ENCODE measurements at places on chromosomes 1 and 21.

DNA sequence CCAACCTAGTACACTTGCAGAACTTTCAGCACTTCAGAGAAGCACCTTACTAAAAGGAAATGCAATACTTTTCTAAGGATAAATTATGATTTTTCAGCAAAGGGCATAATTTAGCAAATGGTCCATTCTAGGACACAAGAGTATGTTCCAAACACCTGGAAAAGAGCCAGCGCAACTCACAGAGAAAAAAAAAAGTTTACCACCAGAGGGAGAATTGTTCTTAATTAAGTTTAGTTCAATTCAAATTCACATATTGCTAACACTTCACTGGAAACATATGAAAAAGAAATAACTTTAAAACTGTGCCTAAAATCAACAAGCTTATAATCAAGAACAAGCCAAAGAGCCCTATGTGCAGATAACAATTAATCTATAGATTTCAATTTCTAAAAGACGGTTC, 338.1 kb downstream of the SEC16B start:
- DNase-seq: no peak

DNA sequence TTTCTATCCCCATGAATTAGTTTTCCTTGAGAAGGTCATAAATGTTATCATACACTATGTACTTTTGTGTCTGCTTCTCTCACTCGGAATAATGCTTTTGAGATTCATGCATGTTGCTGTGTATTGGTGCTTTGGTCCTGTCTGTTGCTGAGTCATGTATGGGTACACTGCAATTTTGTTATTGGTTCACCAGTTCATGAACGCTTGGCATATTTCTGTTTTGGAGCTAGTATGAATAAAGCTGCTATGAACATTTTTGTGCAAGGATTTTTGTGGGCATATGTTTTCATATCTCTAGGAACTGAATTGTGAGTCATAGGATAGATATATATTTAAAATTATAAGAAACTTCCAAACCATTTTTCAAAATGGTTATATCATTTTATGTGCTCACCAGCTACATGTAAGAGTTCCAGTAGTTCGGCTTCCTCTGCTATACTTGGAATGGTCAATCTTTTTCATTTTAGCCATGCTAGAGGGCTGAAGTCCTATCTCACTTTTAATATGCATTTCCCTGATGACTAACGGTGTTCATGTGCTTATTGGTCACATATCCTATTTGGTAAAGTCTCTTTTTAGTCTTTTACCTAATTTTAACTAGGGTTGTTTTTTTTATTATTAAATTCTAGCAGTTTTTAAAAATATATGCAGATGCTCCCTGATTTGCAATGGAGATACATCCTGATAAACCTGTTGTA, 38.2 kb downstream of the ETS2 start:
- DNase-seq: no peak

GRCh38 chr1:199700551-199700950, 327.0 kb upstream of the NR5A2 start:
- DNase-seq: no peak

GRCh38 chr1:41582351-41582750, 97.9 kb upstream of the EDN2 start:
- no peak for DNase-seq

- DNase-seq: no peak
These were observed 1.9 kb upstream of the BRINP3 start for GRCh38 chr1:190479516-190479915.

DNA sequence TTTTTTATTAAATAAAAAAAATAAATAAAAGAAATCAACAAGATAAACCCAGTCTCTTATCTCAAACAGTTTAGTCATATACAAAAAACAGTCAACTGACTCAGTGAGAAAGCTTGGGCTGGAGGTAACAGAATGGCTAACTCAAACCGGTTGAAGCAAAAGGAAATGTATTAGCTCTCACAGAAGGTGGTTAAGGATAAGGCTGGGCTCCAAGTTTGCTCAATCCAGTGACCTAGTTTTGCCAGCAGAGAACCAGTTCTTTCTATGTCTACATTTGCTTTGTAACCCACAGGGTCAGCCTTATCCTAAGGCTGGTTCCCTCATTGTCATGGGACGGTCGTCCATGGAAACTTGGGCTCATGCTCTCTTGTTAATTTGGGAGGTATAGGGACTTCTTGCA, 144.5 kb upstream of the L1TD1 start:
- DNase-seq: no peak

- no peak for DNase-seq
These were observed 1.3 kb downstream of the CATSPER4 start for GRCh38 chr1:26191739-26192138.

Measured in NCI-H2081 treated with DMSO at 0.1 percent for 48 hours (cell line).